Astrocyte of the spinal cord (primary cell): ENCODE measurements at places on chromosomes 2 and 18.

DNA sequence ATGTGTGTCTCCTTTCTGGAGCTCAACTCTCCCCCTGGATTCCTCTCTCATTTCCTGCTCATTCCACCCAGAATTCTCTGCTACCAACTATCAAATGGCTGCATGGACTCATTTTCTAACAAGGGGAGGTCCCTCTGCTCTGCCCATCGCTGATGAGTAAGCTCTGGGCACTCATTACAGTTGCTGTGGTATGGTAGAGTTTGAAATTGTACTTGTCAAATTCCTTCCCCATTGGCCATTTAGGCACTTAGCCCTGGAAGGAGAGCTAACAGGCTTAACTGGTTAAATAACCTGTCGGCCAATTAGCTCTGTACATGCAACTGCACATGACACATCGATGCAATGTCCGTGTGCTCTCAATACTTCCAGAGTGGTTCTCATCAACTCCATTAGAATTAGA is 20.4 kb downstream of the COL6A3 start:
- no peak for DNase-seq

DNA sequence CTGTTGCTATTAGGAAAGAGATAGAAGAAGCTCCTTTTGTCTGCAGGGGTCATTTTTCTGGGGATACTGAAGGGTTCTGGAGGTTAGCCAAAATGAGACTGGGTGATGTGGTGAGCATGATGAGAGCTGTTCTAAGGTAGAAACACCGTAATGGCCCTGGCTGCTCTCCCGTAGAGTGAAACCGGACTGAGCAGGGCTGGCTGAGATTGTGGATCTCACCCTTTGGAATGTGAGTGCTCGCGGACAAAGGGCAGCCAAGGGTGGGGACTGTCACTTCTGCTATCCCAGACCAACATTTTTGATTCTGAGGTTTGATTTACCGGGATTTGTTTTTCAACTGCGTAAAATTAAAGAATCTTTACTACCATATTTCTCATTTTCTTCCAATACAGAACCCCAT is 36.2 kb downstream of the TNFRSF11A start:
- DNase-seq: no peak

GRCh38 chr2:131125195-131125757 is 20.1 kb downstream of the PLEKHB2 start:
- no peak for DNase-seq

DNA sequence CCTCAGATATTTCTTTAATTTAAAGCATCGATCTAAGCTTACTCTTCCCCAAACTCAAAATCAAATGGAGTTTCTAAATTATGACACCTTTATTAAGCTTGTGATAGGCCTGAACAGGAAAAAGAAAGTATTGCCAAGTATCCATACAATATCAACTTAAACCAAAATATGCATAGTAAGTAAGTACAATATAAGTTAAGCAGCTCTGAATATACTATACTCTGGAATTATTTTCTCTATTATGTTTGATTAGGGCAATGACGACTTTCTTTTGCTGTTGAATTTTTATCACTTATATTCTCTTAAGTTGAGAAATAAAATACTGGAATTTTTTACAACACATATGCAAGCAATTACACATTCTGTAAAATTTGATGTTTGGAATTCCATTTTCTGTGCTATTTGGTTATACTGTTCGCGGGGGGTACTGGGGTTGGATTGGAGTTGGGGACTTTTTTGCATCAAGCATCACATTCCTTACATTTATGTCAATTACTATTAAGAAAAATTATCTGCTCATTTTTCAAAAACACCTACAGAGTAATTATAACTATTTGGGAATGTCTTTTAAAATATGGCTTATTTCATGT is 2.2 kb downstream of the COL5A2 start:
- DNase-seq: peak; percentile 34

GRCh38 chr2:85425588-85425987 is 7.1 kb downstream of the SH2D6 start:
- no peak for DNase-seq

GRCh38 chr2:188940171-188940570 is 34.0 kb upstream of the COL3A1 start:
- DNase-seq: peak; percentile 49

GRCh38 chr2:219595256-219595655 is 2.4 kb upstream of the STK11IP start:
- no peak for DNase-seq

DNA sequence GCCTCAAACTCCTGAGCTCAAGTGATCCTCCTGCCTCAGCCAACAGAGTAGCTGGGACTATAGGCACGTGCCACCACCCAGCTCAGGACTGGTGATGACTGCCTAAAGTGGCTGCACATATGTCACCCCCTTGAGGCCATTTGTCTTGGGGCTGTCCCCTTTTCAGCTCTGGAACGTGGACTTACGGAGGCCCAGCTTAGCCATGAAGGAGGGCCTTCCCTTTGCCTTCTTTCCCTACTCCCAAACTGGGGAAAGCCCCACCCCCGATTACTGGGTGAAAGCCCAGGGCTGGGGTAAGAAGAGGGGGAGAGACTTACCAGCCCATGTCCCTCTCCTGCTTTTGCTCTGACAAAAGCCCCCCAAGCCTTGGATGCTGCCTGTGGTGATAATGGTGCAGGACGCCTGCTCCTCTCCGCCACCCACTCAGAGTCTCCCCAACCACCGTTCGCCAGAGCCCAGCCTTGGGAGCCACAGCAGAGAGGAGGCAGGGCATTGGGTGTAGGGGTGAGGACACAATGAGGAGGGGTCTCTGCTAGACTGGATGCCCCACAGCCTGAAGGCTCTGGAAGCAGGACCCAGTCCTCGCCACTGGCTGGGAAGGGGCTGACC is 2.5 kb upstream of the DUSP2 start:
- DNase-seq: no peak

GRCh38 chr18:23228102-23229061 is 93.1 kb downstream of the CABLES1 start:
- peak; percentile 53 for DNase-seq

DNA sequence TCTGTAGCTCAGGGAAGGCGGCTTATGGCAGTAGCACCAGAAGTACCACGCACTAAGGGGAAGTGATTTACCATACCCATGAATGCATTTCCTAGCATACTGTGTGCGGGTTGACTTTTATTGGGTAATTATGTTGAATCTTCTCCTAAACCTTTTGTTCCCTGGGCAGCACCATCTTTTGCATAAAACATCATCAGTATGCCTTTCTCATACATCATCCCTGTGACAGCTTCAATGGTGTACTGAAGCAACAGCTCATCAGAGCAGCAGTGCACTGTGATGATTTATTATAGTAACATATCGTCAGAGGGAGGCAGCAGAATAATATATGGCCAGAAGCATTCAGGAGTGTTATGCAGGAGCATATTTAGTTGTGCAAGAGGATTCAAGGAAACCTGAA is 204.9 kb downstream of the CDH7 start:
- DNase-seq: no peak

DNA sequence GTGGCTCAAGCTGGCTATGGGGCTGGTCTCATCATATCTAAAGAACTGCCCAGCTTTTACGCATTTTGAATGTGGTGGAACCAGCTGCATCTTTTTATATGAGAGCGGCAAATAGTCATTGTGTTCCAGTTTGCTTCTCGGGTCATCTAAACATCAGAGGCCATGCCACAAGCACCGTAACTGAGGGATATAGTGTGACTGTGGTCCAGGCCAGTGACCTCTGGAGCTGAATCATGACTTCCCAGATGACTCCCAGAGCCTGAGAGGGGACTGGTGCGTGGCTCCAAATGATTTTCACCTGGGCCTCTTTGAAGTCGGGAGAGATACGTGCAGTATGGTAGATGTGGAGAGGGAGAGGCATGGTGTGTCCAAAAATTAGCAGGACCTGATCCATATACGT is 271.0 kb downstream of the NEDD4L start:
- DNase-seq: peak; percentile 24

GRCh38 chr2:153110486-153110885 is 368.1 kb downstream of the RPRM start:
- no peak for DNase-seq

GRCh38 chr2:138630164-138630563 is 128.6 kb downstream of the SPOPL start:
- no peak for DNase-seq

GRCh38 chr18:79857082-79857671 is 59.4 kb downstream of the KCNG2 start:
- peak; percentile 17 for DNase-seq

DNA sequence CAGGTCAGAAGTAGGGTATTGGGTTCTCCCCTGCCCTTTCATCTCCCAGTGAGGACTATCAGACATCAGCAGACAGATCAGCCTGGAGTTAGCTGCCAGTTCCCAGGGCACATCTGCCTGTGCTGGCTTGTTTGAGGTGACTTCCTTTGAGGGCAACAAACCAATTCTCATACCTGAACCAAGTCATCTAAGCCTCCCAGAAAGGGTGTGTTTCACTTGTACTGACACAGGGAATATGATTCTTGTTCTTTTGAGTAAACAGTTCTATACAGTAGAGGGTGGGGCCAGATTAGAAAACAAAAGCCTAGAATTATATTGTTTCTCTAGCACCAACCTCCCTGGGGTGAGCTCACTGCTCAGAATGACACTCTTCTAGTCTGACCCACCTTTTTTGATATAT is 591.9 kb downstream of the SLC4A3 start:
- no peak for DNase-seq
